ENCODE measurements at places on chromosomes 2 and 18.

DNA sequence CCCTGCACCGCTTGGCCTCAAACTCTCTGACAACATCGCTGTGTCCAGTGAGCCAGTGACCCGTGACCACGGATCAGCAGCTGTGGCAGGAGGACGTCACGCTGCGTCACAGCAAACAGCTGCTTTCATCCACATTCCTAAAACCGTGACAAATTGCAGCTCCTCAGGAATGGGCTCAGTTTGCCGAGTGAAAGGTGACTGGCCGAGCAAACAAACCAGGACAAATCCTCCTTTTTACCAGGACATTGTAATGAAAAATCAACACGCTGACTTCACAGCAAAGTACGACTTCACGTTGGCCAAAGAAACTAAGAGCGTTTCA, 57.6 kb downstream of the PXDN start:
- no peak for DNase-seq

GRCh38 chr2:157305723-157306110, 19.9 kb downstream of the ERMN start:
- DNase-seq: no peak

DNA sequence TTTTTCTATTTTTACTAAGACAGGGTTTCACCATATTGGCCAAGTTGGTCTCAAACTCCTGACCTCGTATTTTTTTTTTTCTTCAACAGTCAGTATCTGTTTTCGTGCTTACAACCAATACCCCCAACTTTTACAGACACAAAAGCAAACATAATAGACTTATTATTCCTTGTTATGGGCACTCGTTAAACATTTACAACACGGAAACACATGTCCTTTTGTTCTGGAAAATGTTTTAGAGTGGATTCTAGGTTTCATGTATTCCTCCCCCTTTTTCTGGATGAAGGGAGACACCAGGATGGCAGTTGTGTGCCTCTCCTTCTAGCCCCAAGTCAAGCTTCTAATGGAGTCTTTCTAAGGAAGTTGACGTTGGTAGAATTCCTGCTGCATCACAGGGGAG, 88.8 kb downstream of the CD226 start:
- DNase-seq: no peak

GRCh38 chr2:38215993-38216392, 140.0 kb upstream of the CYP1B1 start:
- DNase-seq: no peak

GRCh38 chr2:218285604-218286003, 6.7 kb downstream of the TMBIM1 start:
- DNase-seq: no peak
